Kidney (tissue), 22 donors: ENCODE measurements at places on chromosomes 3 and 15. TPM values are rescaled to one million over a fixed set of nuclear protein-coding genes. Genes with fewer than 3 reads are reported as not detected.

The GPR62 gene
- polyA plus RNA-seq, result 0.41 TPM

The FGF7 gene
- polyA plus RNA-seq, result 3.8 TPM

The CYP1A1 gene
- 0.26 TPM for polyA plus RNA-seq

The BCL2A1 gene
- polyA plus RNA-seq, result 0.67 TPM

The PIGZ gene
- 1.4 TPM for polyA plus RNA-seq

The GOLGA8S gene
- polyA plus RNA-seq, result 0.13 TPM

The COL7A1 gene
- polyA plus RNA-seq, result 14.4 TPM
